ENCODE measurements at places on chromosomes 4 and X.

DNA sequence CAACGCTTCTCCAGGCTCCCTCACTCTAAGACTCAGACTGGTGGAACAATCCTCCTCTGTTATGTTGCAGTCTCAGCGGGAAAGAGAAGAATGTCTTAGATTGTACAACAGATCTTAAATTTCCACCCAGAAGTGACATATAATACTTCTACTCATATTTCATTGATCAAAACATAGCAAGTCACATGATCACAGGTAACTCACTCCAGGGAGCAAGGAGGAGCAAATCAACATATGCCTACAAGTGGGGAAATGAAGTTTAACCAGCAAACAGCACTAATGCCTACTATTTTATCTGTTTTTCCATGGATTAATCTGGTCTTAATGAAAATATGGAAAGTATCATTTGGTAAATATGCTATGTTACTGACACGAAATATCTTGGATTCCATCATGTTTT is 819.8 kb downstream of the CCSER1 start:
- DNase-seq = no peak

DNA sequence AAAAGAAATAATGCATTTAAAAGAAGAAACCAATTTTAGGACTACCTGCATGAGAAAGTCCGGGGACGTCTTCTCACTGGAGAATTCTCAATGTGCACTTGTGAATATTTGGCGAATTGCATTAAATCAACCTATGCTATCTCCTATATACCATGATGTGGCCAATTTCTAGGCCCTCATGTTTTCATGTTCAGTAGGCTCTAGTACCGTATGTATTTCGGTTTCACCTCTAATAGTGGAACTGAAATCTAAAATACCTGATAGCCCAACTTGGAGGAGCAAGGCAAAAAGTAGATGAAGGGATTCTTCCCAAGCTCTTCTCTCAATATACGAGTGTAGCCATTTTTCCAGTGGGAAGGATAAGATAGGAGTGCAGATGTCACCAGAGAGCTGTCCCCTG is 11.4 kb upstream of the FGF2 start:
- no peak for DNase-seq

DNA sequence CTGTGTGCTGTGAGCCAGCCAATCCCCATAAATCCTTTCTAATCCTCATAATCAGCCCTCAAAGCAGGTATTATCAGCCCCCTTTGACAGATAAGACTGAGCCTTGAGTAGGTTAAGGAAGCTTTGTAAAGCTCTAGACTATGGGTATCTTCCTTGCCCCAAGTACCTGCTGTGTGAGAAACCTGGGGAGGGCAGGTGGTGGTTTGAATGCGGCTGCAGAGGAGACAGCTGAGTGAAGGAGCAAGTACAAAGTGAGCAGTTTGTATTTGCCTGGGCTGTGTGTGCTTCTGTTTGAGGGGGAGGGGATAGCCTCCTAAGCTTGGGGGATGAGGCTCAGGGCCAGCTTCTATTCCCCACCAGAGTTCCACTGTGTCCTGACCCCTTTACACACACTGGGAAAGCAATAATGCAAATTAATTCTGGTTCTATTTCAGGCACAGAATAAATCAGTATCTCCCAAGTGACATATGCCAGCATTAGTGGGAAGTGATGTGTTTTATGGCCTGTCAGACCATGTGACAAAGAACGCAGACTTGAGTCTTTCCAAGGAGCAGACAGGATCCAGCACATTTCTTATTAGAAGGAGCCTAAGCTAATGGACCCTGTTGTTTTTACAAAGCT is 63.5 kb downstream of the EVC start:
- no peak for DNase-seq

- no peak for DNase-seq
These were observed 147.5 kb upstream of the SMIM31 start for GRCh38 chr4:164606478-164606877.

- DNase-seq = no peak
These were observed 55.4 kb downstream of the HUWE1 start for GRCh38 chrX:53631156-53631555.

GRCh38 chr4:123298801-123299200 is 97.8 kb upstream of the SPRY1 start:
- DNase-seq = no peak

DNA sequence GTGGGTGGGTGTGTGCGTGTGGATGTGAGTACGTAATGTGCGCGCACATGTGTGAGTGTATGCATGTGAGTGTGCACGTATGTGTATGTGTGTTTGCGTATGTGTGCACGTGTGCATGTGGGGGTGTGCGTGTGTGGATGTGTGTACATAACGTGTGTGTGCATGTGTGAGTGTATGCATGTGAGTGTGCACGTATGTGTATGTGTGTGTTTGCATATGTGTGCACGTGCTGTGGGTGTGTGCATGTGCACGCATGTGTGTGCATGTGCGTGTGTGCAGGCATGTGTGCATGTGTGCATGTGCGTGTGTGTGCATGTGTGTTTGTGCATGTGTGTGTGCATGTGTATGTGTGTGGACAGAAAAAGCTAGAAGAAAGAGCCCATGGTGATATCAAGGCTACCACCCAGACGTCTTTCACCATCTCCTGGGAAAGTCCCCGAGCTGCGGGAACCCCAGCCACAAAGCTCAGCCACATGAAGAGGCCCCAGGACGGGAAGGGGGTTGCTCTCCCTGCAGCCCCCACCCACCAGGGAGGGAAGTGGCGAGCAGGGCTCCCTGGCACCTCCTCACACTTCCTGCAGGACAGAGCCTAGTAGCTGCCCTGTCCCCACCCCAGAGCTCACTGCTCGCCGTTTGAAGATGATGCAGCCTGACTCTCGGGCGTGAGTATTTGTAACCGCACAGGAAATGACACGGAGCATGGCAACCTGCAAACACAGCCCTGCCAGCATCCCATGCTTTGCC is 108.3 kb downstream of the DCTD start:
- no peak for DNase-seq

GRCh38 chr4:385934-386707 is 48.5 kb downstream of the ZNF141 start:
- DNase-seq = no peak
